ENCODE measurements at places on chromosomes 7 and 10.

DNA sequence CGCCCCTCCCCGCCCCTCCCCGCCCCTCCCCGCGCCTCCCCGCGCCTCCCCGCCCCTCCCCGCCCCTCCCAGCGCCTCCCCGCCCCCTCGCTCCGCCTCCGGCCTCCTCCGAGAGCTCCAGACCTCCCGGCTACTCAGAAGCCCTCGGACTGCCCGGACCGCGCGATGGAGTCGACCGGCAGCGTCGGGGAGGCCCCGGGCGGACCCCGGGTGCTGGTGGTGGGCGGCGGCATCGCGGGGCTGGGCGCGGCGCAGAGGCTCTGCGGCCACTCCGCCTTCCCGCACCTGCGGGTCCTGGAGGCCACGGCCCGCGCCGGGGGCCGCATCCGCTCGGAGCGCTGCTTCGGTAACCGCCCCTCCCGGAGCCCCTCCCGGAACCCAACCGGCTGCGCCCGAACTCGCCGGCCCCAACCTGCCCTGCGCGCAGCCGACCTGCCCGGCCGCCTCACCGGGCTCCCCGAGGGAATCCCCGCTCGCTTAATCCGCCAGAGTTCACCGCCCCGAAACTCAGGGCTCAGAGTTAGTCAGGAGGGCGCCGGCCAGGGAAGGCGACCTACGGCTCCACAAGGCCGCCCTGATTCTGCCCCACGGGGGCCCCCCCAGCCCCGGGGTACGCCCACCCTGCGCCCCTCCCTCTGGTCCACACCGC lies at the start of gene PAOX:
Gene PAOX (plus strand): TSS at position 111 of the 649 bp plus-strand sequence. CDS start 55 bp downstream, at position 166.
- no peak for DNase-seq

DNA sequence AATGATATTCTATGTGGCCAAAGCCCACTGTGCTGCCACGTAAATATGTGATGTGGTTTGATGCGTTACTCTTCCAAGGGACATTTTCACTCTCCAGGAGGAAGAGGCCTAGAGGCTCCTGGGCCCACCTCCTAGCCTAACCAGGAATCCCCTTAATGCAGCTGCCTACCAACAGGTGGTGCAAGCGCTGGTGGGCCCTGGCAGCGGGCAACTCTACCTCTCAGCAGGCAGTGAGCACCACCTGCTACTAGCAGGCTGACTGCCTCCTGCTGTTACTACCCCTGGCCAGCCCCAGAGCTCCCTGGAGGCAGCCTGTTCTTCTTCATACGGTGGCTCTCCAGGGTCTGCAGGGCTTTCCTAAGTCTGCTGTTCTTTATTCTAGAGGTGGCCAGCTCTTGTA lies 62.8 kb downstream of the CDH23 start:
- no peak for DNase-seq

- no peak for DNase-seq
Measured at GRCh38 chr7:2713370-2713769, 25.4 kb downstream of the AMZ1 start.

- no peak for DNase-seq
Measured at GRCh38 chr7:716222-716621, 10.3 kb upstream of the DNAAF5 start.

- no peak for DNase-seq
Measured at GRCh38 chr10:94320285-94320914, 42.3 kb downstream of the NOC3L start.
